ENCODE measurements at places on chromosomes 7 and 10. TPM values are rescaled to one million over a fixed set of nuclear protein-coding genes. Genes with fewer than 3 reads are reported as not detected.
A peak's percentile ranks its signal among the peaks of the same experiment; 100 is the strongest.

DNA sequence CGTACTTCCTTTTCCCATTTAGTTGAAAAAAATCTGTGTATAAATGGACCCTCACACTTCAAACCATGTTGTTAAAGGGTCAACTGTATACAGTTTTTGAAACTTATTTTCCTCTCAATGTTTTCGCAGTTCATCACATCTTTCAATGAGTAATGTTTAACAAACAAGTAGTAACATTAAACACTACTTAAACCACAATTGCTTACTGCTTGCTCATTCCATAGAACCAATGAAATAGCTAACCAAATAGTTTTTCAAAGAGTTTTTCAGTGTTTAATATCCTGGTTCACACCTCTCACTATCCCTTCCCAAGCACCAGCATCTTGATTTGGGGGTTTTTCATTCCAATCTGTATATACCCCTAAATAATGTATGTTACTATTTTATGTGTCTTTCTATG lies 9.1 kb downstream of the SEM1 start:
- no peak for ATAC-seq

DNA sequence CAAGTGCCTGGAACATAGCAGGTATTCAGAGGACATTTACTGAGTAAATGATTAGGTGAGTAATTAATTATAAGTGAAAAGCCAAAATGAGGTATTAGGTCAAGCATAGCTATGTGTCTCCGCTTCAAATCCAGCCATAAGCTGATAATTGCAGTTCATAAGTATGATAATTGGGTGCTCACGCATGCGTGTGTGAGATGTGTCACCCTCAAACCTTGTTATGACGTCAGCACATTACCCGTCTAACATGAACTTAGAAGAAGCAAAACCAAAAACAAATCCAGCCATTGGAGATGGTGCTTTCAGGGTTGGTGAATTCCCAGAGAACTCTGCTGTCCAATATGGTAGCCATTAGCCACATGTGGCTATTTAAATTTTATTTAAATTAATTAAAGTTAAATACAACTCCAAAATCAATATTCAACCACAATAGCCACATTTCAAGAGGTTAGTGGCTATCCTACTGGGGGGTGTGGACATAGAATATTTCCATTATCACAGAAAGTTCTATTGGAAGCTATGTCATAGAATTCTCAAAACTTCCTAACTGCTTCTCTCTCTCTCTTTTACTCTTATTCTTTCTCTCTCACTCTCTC lies at the start of gene CPA5:
CPA5 (plus strand) TSS at position 546 of the 596 bp plus-strand sequence. CDS start 1,670 bp downstream, outside the sequence.
- ATAC-seq, result no peak

- ATAC-seq, result no peak
Measured at GRCh38 chr10:77842652-77843212, 83.8 kb downstream of the DLG5 start.

- ATAC-seq, result no peak
Measured at GRCh38 chr7:114082642-114083165, 163.9 kb upstream of the PPP1R3A start.

DNA sequence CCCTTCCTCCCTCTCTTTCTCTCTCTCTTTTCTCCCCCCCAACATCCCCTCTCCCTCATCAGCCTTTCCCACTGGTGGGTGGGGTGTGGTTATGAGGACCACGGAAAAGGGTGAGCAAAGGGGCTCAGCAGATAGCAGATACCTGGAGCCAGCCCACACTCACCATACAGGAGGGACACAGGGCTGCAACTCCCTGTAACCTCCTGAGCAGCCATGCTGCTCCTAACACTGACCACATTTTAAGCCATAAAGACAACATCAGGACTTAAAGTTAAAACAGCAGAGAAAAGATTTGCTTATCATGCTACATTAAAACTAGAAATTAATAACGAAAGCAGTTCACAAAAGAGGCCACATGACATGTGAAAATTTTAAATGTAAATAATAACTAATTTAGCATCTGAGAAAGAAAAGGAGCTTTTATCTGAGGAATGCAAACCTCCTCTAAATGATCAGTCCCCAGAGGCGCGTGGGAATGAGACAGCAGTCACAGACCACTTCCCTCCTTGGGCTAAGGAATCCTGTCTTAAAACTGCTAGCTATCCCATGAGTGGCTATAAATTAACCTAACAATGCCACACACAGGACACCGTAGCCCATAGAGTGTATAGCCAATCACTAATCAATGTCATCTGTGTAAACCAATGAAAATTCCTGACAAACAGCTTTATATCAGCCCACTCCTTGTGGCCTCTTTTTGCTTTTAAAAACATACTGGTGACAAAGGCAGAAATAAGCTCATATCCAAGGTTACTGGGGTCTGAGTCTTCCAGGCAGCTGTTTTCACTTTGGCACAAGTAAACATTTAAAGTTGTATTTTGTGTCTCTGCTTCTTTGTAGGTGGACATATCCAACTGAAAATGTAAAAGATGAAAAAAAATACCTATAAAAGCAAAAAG lies 33.3 kb downstream of the PKD1L1 start:
- ATAC-seq, result no peak

DNA sequence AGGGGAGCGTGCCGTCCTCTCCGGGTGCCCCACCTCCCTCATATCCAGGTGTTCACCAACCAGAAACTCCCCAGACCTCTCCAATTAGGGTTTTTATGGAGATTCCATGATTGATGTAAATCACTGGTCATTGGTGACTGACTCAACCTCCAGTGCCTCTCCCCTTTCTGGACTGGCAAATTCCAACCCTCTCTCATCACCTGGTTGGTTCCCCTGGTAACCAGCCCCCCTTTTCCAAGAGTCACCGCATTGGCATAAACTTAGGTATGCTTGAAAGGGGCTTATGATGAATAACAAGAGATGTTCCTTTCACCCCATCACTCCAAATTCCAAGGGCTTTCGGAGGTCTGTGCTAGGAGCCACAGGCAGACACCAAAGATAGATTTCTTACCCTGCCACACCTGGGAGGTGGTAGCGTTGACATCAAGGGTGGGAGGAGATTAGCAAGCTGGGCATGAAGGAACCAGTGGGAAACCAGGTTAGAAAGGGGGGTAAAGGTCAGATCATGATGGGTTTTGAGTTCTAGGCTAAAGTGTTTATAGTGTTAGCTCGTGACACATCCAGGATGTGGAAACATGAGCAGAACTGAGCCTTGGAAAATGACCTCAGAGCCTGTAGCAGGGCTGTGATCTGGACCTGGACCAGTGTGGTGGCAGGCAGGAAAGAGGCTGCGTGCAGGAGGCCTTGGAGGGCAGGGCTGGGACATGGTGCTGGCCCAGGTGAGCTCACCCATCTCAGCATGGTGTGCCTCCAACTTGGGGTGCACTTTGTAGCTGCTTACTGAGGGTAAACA lies 45.1 kb downstream of the CAMK1D start:
- ATAC-seq, result no peak

DNA sequence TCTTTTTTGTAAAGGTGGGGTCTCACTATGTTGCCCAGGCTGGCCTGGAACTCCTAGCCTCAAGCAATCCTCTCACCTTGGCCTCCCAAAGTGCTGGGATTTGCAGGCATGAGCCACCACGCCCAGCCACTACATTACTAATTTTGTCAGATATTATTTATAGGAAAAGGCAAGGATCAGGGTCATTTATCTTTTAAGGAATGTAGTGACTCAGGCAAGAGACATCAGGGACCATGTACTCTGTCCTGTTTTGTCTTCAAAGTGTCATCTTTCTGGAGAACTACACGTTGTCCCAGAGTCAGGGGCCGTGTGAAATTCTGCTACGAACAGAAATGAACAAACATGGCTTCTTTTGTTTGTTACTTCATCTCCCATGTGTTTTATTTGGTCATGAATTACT lies 105.3 kb downstream of the NPTX2 start:
- no peak for ATAC-seq

GRCh38 chr7:124856299-124856888 lies 73.2 kb downstream of the POT1 start:
- no peak for ATAC-seq

DNA sequence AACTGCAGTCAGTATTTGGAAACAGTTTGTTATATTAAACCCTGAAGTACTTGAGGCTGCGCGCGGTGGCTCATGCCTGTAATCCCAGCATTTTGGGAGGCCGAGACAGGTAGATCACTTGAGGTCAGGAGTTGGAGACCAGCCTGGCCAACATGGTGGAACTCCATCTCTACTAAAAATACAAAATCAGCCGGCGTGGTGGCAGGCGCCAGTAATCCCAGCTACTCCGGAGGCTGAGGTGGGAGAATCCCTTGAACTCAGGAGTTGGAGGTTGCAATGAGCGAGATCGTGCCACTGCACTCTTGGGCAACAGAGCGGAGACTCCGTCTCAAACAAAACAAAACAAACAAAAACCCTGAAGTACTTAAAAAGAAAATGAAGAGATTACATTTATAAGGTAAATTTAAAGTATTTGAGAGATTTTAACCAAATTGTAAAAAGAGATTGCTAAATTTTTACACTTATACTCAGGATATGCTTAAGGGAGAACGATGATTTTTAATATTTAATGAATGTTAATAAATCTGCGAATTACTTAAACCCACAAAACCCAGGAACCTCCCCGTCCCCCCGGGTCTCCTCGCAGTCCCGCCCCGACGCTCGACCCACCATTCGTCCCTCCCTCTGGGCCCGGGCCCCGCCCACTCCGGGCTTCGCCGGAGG lies 425 bp upstream of the MTG1 start:
- no peak for ATAC-seq

GRCh38 chr10:12902851-12903358 lies 98.6 kb downstream of the CCDC3 start:
- no peak for ATAC-seq

GRCh38 chr7:157813053-157813452 lies 476.2 kb downstream of the DNAJB6 start:
- no peak for ATAC-seq

DNA sequence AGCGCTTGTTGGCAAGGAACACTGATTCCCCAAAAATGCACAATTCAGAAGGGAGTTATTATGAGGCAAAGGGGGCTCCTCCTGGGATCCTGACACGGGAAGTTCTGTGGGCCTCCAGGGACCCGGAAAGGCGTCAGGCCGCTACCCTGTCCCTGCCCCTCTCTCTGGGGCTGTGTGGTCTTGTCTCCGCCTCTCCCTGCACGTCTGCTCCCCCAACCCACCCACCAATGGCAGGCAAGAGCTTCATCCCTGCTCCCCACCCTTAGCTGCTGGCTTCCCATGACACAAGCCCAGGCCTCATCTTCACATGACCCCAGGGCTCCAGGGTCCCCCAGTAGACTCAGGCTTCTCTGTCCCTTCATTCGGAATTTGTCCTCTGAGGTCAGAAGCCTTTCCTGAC lies 31.0 kb upstream of the ADRB1 start:
- ATAC-seq, result no peak

- peak; percentile 42 for ATAC-seq
Measured at GRCh38 chr7:106421181-106421762, 136.5 kb upstream of the NAMPT start.

GRCh38 chr7:101093906-101094305 lies 8.6 kb downstream of the TRIM56 start:
- ATAC-seq, result no peak

GRCh38 chr7:134078991-134079390 lies 48.1 kb upstream of the LRGUK start:
- ATAC-seq, result no peak

DNA sequence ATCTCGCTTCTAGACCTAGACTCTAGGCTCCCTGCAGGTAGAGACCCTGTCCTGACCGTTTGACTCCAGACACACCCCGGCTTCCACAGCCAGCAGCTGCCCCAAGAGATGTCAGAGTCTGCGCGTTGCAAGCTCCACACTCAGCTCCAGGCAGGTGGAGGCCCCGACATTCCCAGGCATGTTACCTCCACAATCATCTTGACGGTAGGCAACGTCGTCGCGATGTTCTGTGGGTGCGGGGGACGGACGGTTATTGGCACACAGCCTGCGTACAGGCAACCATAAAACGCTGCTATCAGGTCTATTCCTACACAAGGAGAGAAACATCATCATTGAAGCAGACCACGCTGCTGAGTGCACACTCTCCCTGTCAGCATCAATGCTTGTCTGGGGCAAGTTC lies 213.2 kb downstream of the ZMYND11 start:
- ATAC-seq, result no peak

The MSMB gene
- total RNA-seq, result 5.7 TPM

The LRRC4 gene
- total RNA-seq, result 1.9 TPM

The AKR1C4 gene
- total RNA-seq, result not detected

The GARS1 gene
- total RNA-seq, result 52.8 TPM

The OR6B1 gene
- total RNA-seq, result not detected

The RPEL1 gene
- not detected for total RNA-seq

The CYP3A4 gene
- not detected for total RNA-seq

Measured in gastroesophageal sphincter (tissue), 4 donors.